Lower leg skin (tissue), 4 donors: ENCODE measurements at places on chromosomes 1 and 21.
A peak's percentile ranks its signal among the peaks of the same experiment; 100 is the strongest.

DNA sequence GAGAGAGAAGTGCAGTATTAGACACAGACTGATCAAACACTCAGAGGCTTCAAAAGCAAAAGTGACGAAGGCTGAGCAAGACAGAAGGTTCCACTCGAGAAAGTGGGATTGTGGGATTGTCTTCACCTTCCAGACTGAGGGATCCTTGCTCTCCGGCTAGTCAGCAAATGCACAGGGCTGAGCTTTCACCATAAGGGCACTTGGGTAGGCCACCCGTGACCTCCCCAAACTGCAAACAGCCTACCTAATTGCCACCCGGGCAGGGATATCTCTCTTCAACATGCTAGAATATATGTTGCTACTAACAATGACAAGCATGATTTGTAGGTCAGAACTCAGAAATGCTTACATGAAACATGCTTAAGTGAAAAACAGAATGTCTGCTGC lies 35.3 kb upstream of the RIPK4 start:
- no peak for DNase-seq

GRCh38 chr1:228744356-228744755 lies 9.1 kb downstream of the RHOU start:
- no peak for DNase-seq

GRCh38 chr1:94234615-94235014 lies 2.8 kb downstream of the ARHGAP29 start:
- DNase-seq, result no peak

GRCh38 chr1:66371233-66372005 lies 162.5 kb upstream of the SGIP1 start:
- no peak for DNase-seq

- no peak for DNase-seq
Measured at GRCh38 chr1:25031966-25032667, 102.0 kb upstream of the RUNX3 start.

DNA sequence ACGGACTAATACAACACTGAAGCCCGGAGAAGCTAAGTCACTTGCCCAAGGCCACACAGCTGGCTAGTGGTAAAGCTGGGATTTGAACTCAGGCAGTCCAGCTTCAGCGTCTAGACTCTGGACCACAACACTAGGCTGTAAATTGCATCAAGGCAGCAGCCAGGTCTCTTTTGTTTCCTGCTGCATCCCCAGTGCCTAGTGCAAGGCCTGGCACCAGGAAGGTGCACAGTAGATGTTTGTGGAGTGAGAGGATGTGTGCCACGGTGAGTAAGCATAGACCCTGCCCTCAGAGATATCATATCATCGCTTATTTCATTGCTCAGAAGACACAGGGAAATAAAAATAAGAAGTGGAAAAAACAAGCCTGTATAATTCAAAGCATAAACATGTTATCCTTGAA lies 40.9 kb downstream of the IGSF21 start:
- DNase-seq, result no peak

GRCh38 chr1:147821883-147822282 lies 61.5 kb upstream of the GJA5 start:
- DNase-seq, result peak; percentile 51

DNA sequence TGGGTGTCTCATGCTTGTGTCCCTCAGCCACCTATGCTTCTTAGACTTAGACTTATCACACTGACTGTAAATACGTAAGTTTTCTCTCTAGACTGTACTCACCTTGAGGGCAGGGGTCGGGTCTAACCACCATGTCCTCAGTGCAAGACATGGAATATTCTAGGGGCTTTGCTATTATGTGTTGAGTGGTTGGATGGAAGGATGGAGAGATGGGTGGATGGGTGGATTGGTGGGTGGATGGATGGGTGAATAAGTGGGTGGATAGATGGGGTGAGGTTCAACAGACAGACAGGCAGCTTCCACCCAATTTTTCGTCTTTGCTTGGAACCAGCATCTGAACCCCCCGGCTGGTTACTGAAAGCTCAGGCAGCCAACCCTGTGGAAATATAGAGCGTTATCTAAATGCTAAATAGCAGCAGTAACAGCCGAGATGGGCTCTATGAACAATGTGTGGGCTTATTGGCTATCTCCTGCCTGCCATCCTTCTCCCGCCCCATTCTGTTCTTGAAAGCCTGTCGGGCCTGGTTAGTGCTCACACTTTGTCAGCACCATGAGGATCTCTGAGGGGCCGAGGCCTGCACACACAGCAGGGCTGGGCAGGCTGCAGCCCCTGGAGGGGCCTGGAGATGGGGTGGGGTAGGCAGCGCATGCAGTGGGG lies 130.7 kb downstream of the ACTL8 start:
- DNase-seq, result peak; percentile 50

- no peak for DNase-seq
Measured at GRCh38 chr1:211524521-211524920, 32.6 kb upstream of the RD3 start.

DNA sequence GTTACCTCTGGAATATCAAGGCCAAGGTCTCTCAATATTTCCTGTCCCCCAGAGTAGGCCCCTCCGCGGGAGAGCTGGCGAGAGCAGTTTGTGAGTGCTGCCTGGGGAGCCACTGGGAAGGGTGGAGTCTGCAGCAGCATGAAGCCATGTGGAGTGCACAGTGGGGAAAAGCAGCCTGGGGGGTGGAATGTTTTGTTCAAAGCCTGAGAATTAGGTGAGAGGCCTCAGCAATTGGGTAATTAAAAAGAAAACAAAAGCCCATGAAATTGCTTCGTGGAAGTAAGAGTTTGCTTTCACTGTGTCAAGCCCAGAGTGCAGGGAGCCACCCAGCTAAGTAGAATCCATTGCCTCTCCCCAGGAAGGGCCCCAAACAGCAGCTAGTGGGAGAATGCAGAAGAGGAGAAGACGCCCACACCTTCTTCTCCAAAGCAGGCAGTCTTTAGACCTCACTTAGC lies 30.2 kb upstream of the DISC1 start:
- no peak for DNase-seq

DNA sequence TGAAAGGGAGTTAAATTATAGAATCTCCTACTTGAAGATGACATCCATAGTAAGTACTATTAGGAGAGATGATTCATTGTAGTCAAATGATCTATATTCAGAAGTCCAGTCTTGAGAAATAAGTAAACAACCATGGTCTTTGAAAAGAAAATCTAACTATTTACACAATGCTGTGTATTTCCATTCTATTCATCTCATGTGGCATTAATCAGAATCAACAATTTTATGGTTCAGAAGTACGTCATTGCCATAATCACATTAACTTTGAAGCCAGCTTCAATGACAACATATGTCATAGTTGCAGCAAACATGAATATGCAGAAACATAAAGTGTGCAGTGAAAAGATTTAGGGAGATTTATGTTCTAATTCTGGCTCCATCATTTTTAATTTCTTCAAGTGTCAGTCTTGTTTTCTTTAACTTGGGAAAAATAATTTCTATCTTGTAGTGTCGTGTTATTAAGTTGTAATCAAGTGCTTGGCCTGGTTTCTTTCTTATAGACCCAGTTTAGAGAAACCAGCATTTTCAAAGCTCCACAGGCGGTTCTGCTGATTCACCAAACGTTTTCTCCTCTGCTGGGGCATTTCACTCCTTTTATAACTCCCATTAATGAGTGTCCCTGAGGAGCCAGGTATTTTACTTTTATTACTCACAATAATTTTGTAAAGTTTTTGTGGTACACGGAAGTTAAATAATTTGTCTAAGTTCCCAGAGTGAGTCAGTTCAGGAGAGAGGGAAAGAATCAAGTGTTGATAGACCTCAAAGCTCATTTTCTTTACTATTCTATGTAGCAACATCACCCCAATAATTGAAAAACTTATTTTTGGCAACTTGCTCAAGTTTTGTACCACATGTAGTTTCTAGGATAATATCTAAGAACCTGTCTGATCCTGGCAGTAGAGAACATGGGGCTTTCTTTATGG lies 35.9 kb upstream of the PTGS2 start:
- no peak for DNase-seq

- DNase-seq, result no peak
Measured at GRCh38 chr1:234322979-234323378, 50.3 kb upstream of the COA6 start.

DNA sequence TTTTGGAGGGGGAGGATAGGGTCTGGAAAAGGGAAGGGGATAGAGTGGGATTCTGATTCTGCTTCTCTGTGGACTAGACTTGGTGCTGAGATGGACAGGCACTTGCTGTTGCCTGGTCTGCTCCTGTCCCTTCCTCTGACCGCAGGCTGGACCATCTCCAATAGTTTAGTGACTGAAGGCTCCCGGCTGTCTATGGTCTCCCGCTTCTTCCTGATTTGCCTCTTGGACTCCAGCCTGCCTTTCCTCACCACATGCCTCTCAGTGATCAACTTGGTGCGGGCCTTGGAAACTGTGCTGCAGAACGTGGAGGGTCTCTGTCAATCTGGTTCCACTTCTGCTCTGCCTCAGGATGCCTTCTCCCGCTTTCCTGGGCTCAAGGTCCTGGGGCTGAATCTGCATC lies 6.3 kb upstream of the ZSCAN20 start:
- no peak for DNase-seq

DNA sequence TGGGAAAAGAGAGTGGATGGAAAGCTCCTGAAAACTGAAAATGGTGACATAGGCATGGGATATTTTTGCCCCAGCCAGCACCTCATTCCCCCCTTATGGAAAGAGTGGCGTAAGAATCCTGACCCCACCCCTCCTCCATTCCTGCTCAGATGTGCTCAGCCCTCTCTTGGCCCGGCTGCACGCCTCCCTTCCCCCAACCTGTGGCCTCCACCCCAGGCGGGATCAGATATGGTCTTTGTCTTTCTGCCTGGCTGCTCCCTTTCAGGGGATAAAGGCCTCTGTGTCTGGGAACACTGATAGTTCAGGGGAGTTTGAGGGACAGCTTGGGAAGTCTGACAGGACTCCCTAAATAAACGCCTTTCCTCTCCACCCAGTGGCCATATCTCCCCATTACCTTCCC lies 49.8 kb downstream of the KIRREL1 start:
- no peak for DNase-seq

DNA sequence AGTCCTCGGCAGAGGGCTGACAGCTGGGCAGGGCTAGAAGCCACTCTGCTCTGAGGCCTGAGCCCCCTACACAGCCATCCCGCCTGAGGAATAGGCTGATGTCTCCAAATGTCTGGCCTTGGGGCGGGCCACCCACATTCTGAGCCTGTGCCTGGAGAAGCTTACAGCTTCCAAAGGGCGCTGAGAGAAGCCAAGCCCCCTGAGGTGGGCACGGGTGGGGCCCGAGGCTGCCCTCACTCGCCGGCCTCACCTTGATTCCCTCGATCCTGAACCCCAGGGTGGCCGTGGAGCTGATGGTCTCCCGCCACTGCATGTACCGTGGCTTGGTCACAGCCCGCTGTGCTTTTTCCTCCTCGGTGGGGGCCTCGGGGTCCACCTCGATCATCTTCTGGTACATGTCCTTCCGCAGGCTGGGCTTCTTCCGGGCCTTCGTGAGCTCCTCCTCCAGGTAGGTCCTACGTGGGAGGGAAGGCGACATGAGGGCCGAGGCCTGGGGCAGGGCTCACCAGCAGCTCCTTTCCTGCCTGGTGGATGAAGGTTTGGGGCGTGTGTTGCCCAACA lies 93.2 kb downstream of the STUM start:
- DNase-seq, result no peak

DNA sequence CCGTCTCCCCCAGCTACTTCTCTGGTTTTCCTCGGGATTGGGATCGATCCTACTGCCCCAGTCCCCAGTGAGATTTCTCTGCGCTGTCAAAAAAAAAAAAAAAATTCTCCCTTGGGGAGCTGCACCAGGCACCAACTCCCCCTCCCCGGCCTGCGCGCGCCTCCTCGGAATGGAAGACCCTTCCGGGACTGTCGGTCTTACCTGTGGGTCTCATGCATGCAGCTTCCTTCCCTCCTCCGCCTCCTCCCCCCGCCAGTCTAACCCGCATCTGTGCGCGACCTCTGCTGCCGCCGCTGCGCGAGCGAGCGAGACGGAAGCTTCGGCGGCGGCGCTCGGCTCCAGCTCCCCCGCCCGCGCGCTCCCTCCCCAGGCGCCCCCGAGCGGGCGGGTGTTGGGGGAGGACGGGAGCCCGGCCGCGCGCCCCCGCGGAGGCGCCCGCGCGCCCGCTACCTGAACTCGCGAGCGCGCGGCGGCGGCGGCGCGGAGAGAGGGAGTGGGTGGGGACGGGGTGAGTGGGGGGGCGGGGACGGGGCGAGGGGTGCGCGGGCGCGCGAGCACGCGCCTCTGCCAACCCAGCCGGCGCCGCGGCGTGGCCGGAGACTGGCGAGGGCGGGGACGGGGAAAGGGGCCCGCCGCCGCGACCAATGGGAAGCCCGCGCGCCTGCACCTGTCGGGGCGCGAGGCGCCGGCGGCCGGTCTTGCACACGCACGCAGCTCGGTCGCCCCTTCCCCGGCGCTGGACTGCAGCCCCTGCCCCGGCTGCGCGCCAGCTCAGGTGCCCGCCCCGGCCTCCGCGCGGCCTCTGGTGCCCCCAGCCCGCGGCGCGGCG lies at the start of gene SUSD4:
Gene SUSD4, minus strand, starts transcription at position 321 of the 829 bp plus-strand sequence. CDS start 751 bp downstream, outside the sequence.
- no peak for DNase-seq

GRCh38 chr21:45513003-45513717 lies 29.1 kb downstream of the SLC19A1 start:
- no peak for DNase-seq

- DNase-seq, result no peak
Measured at GRCh38 chr1:36766481-36766880, 267.8 kb downstream of the GRIK3 start.

GRCh38 chr1:171265686-171266085 lies 17.4 kb downstream of the FMO1 start:
- DNase-seq, result no peak

DNA sequence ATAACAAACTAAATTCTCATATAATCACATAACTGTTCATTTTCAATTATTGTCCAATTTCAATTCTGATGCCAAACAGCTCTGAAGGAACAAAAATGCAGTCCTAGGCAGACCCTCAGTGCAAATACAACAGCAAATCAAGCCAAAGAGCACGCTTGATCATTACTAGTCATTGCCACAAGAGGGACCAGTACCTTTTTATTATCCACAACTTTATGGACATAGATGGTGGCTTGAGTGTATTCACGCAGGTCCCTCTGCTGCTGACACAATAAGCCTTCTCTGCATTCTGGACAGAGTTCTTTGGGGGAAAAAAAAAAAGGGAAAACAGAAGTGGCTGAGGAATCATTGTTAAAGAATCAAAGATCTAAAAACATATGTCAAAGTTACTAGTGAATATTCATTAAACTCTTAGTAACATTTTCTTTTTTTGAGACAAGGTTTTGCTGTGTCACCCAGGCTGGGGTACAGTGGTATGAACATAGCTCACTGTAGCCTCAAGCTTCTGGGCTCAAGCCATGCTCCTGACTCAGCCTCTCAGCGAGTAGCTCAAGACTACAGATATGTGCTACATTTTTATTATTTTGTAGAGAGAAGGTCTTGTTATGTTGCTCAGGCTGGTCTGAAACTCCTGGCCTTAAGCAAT lies 34.3 kb upstream of the RAP1GAP start:
- no peak for DNase-seq

- DNase-seq, result no peak
Measured at GRCh38 chr21:36117286-36117741, 17.6 kb upstream of the CBR3 start.

- DNase-seq, result no peak
Measured at GRCh38 chr1:97034651-97035050, 313.1 kb downstream of the PTBP2 start.

DNA sequence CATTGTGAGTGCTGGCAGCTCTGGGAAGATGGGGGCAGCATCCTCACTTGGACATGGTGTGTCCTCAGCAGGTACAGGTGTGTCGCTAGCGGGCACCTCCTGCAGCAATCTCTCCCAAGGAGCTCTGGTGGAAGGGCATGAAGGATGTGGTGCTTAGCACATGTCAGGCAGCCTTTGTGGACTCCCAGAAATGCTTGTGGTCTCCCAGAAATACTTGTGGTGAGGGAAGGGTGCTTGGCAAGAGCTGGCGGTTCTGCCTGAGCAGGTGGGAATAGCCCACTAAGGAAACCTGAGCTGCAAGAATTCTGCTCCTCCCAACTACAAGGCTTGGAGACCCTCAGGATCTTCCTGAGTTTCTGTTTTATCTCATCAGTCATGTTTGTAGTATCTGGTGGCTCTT lies 371.6 kb downstream of the PRDM2 start:
- no peak for DNase-seq
